Activated T-helper 1 cell treated with anti-CD3 and anti-CD28 coated beads, Interleukin-2, amount 50 U/mL, for 16 hours (primary cell): ENCODE measurements at places on chromosomes 13 and 19.

- no peak for DNase-seq
Measured at GRCh38 chr13:29849071-29849631, 1.3 kb downstream of the UBL3 start.

DNA sequence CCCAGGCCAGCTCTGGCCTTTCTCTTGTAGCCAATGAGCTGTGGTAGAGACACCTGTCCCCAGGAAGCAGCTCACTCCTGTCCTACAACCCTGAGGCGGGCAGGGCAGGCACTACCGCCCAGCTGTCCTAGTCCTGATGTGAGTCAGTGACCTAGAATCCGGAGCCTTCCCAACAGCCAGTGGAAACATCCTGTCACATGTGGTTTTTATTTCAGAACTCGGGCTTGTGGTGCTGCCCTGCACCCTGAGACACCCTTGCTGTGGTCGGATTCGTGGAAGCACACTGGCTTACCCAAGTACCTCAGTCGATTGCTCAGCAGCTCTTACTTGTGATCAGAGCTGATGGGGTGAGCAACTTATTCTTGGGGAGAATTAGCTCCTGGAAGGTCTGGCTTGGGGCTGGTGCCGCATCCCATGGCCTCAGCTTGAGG lies 83.6 kb upstream of the ARHGEF7 start:
- no peak for DNase-seq

- DNase-seq: peak; percentile 29
Measured at GRCh38 chr13:52195401-52195837, 36.0 kb upstream of the NEK3 start.

DNA sequence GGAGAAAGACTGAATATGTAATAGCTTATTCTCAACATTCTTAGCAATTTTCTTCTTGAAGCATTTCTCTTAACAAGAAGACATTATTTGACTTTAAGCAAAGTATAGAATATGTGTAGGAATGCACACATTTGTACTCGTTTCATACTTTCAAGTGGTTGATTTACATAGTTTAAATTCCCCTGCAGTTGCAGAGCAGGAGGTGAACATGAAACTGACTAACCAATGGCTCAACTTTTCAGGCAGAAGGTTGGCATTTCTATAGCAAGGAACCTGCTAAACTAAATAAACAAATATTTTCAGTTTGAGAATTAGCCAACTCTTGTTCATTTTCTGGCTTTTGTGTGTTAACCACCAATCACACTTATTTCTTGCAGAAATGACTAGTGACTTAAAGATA lies 145.4 kb upstream of the MYO16 start:
- no peak for DNase-seq

DNA sequence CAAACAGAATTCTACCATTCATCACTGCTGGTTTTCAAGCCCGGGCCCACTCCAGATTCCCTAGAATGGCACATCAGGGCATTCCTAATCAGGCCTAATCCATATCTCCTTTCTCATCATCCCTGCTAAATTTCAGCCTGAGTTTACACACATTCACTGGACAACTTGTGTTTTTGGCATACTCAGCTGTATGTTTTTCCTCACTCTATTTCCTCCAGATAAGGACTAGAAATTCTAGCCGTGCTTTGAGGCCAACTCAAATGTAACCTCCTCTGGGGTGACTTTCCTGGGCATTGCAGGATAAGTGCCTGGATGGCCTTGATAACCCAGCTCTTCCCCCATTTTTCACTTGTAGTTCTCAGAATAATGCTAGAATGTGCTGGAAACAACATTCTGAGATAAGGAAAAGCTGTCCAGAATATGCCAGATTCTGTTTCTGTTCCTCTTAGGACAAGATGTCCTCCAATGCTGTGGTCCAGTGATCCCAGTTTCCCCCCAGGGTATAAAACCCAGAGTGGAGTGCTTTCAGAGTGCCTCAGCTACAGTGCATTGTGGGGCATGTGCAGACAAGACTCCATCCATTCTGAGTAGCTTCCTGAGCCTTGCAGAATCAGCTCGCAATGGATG lies 66.9 kb upstream of the CLDN10 start:
- DNase-seq: no peak

- DNase-seq: no peak
Measured at GRCh38 chr13:22168437-22169190, 497.7 kb downstream of the FGF9 start.

DNA sequence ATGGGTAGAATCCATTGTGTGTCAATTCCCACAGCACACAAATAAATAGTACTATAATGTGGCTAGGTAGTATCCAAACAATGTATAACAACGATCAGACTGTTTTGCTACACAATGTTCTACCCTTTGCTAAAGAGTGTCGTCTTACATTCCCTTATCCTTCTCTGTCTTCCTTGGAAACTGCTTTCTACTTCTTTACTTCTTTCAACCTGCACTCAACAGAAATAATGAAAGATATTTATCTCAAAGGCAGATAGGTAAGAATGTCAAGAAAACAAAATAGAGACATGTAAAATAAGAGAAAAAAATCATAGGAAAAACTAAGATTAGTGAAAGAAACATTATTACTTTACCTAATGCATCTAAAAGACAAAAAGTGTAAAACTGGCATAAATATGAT lies 814.7 kb downstream of the PCDH9 start:
- no peak for DNase-seq

DNA sequence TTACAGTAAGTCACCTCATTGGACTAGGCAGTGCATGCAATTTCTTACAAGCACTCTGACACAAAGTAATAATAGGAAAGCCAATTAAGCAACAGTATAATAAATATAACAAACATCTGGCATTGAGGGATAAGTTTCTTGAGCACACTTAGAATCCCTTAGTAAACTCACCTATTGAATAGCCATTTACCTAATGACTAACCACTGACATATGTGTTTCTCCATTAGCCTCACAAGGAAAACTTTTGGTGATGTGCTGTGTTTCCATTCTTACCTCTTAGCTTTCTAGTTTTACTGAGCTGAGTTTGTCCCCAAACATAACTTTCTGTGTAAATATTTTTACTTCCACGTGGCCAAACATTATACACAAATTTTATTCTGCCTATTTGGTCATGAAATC lies 47.4 kb upstream of the PCDH9 start:
- no peak for DNase-seq

- DNase-seq: no peak
Measured at GRCh38 chr13:44311011-44311780, 62.4 kb upstream of the SERP2 start.

DNA sequence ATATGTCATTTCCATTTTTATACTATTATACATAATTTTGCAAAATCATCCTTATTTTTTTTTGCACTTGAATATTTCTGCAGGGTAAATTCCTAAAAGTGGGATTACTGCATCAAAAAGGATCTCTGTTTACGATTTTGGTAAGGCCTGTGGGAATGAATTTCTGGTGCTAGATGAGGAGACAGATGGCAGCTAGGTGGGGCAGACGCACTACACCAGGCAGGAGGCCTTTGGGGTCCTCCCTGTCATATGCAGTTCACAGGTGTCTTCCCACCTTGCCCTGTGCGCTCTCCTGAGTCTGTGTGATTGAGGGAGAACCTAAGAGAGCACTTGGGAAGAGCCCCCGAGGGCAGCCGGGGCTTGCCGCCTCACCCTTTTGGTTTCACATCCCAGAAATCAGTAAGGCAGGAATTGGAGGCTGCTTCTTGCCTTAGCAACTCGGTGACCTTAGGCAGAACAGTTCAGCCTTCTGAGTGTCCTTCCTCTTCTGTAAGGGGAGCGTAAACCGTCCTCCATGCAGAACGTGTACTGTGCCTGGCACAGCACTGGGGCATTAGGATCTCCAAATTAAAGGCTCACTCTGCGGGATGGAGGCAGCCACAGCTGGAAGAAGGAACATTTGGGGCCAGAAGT lies 13.4 kb upstream of the GJB2 start:
- DNase-seq: no peak

DNA sequence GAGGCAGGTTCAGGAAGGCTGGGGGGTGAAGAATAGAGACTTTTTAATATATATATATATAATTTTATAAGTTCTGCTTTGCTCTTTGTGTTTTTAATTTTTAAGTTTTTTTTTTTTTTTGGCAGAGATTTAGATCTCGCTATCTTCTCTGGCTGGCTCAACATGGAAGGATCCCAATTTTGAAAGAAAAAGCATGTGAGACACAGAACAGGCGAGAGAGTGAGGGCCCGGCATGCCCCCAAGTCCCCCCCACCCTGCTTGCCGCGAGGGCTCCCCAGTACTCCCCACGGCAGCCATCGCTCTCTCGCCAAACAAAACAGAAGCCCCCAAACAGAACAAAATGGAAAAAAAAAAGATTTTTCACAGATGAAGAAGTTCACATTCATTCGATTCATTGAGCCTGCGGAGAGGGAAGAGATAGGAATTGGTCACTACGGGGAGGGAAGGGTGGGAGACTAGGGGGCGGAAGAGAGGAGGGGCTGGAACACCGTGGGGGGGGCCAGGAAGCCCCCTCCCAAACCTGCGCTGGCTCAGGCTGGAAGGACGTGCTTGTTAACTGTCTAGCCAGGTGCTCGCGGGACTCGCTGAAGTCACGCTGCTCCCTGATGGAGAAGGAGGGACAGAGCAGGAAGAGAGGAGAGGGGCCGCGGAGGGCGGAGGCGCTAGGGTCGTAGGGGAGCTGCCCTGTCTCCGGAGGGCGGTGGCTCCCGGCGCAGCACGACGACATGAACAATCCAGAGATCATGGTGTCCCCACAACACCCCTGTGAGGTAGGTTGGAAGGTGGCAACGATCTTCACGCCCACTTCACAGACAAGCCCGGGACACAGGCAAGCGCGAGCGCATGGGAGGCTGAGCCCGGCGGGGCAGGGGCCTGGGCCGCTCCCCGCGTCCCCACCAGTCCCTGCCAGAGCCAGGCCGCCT lies 10.6 kb downstream of the KHSRP start:
- DNase-seq: no peak

GRCh38 chr13:79932556-79932955 lies 408.4 kb downstream of the SPRY2 start:
- DNase-seq: no peak

DNA sequence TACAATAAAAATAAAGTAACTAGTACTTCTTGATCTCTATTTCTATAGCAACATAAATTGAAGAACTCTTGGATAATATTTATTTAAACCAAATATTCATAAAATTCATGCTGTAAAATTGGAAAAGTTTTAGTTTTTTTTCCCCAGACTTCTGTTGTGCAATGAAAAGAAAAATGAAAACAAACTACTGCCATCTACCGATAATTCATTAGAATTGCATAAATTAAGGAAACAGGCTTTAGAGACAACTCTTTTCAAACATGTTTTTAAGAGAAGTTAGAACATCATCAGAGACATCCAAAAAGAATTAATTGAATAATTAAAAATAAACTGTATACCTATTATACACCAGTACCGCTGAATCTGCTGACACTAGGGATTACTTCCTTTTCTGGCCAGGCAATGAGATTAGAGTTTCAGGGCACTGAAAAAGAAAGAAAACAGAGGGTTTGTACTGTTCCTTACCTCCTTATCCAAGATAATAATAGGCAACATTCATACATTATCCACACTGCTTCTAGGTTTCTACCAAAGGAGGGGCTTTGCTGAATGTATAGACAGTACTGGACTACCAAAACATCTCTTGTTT lies 4.9 kb downstream of the CCDC122 start:
- DNase-seq: no peak

DNA sequence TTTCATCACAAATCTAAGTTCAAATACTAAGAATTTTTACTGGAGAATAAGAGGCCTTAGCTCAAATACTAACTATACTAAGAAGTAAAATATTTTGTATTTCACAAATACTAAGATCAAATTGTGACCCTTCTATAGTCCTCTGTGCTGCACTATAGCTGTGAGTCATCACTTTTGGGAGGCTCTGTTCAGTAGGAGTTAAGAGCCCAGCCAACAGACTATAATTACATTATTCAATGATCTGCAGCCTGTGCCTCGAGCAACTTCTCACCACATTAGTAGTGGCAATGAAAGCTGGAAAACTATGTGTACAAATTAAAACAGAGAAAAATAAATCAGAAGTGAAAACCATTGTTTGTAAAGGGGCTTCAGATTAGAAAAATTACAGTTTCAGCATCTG lies 147.3 kb upstream of the GPC6 start:
- no peak for DNase-seq

- no peak for DNase-seq
Measured at GRCh38 chr19:35037716-35038622, 3.6 kb upstream of the HPN start.

GRCh38 chr13:95512957-95513356 lies 39.6 kb upstream of the CLDN10 start:
- no peak for DNase-seq

- DNase-seq: no peak
Measured at GRCh38 chr13:22110368-22110767, 439.5 kb downstream of the FGF9 start.

- no peak for DNase-seq
Measured at GRCh38 chr13:44388427-44389059, 14.9 kb downstream of the SERP2 start.

DNA sequence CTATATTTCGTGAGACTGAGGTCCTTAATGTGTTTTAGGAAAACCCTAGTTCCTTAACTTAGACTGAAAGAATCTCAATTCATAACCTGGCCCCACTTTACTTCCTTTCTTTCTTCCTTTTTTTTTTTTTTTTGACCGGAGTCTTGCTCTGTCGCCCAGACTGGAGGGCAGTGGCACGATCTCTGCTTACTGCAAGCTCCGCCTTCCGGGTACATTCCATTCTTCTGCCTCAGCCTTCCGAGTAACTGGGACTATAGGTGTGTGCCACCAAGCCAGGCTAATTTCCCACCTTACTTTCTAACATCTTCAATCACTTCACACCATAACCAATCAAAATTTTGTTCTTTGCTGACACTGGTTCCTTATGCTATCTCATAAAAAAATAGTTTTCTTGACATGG lies 2097.0 kb downstream of the PCDH9 start:
- no peak for DNase-seq

- DNase-seq: no peak
Measured at GRCh38 chr13:111449041-111449440, 128.6 kb downstream of the TEX29 start.

GRCh38 chr13:41916173-41916954 lies 44.5 kb downstream of the VWA8 start:
- no peak for DNase-seq

DNA sequence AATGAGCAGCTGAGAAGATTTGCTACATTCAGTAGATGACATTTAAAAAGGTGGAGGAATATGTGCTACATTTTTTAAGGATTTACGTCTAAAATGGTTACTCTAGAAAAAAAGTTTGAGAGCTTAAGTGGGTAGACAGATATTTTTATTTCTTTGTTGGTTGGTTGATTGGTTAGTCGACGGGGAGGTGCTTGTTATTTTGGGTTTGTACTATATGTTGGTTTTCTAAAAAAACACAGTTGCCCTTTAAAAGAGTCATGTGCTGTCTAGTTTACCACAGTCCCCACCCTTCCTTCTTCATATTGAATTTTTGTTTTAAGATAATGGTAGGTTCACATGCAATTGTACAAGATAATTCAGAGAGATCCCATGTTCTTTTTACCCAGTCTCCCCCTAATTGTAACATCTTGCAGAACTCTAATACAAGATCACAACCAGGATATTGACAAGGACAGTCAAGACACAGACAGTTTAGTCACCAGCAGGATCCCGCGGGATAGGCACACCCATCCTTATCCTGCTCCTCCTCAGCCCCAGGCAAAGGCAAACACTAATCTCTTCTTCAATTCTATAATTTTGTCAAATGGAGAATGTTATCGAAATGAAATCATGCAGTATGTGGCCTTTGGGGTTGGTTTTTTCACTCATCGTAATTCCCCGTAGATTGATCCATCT lies 171.4 kb downstream of the FOXO1 start:
- no peak for DNase-seq

- no peak for DNase-seq
Measured at GRCh38 chr13:46314587-46314986, 72.5 kb downstream of the RUBCNL start.
